ENCODE measurements at places on chromosomes 4 and X. TPM values are rescaled to one million over a fixed set of nuclear protein-coding genes. Genes with fewer than 3 reads are reported as not detected.

DNA sequence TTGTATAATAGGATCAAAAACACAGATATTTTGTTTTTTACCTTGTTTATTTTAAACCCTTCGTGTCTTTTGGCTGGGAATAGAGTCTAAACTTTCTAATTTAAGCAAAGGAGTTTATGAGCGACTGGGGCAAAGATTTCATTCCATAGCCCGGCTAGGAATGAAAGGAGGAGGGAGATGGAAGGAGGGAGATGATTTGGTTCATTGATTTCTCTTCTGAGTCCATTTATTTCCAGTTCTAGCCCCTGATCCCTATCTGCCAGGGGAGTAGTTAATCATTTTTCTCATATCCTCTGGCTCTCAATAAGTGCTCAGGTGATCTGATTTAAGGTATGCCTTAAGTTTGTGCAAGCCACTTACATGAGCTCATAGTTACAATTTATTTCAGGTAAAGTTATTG, 120.0 kb downstream of the SPRY1 start:
- no peak for DNase-seq

DNA sequence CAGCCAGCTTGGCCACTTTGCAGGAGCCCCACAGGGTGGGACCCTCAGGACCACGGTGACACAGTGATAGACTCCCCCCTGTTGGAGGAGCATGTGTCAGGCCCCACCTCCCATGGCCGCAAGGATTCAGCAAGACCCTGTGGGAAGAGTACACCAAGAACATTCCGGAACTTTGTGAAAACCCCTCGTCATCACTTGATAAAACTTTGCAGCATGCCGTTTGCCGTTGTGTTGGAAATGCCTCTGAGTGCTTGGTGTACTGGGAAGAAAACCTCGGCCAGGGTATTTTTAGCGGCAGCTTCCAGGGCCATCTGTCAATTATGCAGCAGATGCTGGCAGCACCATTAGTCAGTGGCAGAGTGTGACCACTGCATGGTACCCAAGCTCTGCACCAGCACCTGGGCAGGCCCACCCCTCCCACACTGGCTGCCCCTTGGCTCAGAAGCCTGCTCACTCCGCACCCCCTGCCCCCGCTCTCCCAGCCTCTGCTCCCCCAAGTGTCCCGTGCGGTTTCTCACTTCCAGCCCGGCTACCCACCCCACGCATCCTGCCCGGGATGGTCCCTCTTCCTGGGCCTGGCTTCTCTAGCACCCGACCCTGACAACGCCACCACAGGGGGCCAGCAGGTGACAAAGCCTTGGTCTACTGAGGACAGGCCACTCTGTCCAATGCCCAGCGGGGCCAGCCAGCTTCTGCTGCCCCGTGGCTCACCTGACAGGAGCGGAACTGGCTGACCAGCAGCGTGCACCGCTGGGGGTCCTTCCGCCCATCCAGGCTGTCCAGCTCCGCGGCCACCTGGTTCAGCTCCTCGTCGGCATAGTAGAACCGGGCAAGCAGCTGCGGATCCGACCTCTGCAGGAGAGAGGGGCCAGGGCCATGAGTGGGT, 65.0 kb downstream of the ZFYVE28 start:
- no peak for DNase-seq

- DNase-seq, result no peak
Measured at GRCh38 chr4:158858410-158859199, 89.8 kb downstream of the FNIP2 start.

DNA sequence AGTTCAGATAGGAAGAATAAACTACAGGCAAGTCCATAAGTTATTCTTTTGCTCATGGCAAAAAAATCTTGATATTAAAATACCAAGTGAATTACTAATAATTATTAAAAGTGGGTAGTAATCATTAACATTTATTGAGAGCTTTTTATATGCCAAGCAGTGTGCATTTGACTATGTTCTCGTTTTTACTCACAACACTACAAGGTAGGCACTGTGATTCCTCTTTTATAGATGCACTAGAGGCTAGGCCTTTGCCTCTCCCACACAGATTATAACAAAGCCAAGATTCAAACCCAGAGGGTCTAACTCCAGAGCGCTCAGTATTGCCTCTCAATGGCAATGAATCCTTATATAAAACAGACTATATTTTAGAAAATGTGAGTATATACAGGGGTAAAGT, 254.2 kb downstream of the NAF1 start:
- no peak for DNase-seq

DNA sequence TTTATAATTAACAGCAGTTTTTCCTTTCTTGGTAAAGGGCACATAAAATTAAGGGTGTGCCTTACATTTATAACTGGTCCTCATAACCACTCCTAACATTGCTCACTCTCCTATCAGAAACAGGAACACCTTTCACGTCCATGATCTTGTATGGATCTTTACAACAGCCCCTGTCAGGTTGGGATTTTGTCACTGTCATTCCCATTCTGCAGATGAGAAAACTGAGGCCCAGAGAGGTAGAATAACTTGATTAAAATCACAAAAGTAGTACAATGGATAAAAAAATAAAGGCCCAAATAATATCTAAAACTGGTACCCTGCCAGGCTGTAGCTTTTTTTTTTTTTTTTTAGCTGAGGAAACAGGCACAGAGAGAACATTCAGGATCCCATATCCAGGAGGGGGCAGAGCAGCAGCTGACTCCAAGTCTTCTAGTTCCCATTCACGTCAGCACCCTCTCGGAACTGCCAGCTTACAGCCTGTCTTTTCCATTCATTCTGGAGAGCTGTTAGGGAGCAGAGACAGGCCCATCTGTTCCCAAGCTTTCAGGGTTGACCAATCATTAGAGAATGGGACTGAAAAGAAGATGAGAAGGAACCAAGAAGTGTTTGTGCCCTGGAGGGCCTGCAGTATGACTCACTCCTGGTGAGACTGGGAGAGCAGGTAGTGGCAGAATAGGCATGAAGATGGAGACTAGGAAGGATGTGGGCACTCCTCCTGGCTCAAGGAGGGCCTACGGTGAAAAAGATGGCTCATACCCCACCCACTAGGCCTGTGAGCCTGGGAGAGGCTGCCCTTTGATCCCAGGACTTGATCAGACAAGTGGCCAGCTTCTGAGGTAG, 7.3 kb downstream of the SUV39H1 start:
- DNase-seq, result peak; percentile 55

DNA sequence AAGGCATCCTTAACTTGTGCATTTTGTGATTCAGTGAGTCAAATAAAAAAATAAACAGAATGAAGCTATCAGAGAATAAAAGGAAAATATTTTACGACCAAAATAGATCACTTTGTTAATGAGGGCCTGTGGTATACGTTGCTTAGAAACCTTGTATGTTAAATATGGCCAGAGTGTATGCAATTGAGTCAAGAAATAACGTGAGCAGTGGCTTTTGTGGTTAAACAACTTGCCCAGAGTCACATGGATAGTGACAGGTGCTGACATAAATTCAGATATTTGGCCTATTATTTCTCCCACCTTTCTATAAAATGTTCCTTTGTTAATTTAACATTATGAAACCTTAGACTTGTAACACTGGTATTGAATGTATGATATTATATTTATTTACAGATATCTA, 393.4 kb downstream of the PABPC4L start:
- DNase-seq, result no peak

MAGEC2 gene
- total RNA-seq, result not detected

LRIT3 gene
- total RNA-seq, result 0.09 TPM

PCDH18 gene
- 0.24 TPM for total RNA-seq

RHOH gene
- not detected for total RNA-seq

CSAG3 gene
- total RNA-seq, result not detected

NXF2B gene
- total RNA-seq, result not detected

All from Calu3 (cell line).